CD8-positive, alpha-beta memory T cell (primary cell): ENCODE measurements at places on chromosomes 11 and 22.

DNA sequence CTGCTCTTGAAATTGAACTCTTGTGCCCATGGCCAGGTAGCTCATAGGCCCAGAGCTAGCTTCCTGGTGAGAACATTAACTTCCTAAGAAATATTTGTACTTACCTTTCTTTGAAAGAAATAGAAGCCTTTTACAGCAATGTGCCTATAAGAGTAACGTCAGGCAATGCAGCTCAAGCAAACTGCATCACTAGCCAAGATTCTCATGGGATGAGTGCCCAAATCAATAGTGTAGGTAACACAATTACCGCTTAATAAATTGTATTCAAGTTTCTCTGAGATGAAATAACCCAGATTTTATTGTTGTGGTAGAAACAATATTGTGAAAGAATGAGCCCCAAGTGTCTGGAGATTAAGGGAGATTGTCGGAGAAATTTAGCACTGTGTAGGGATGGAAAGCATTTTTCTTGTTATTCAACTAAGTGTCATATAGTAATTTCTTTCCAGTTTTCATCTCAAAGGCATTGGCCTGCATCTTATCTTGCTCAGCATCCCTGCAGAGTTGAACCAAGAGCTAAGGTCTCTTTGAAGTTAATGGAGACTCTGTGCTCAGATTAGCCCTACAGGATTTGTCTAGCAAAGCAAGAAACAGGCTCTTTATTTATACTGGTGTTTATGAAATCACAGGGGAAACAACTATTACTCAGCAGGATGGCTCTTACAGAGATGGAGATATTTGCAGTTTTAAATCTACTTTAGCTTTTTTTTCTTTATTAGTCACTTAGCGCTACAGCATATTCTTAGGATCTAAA is 321.0 kb upstream of the PDGFD start:
- no peak for DNase-seq

- DNase-seq = no peak
These were observed 144.1 kb upstream of the ARHGAP20 start for GRCh38 chr11:110856340-110856739.

DNA sequence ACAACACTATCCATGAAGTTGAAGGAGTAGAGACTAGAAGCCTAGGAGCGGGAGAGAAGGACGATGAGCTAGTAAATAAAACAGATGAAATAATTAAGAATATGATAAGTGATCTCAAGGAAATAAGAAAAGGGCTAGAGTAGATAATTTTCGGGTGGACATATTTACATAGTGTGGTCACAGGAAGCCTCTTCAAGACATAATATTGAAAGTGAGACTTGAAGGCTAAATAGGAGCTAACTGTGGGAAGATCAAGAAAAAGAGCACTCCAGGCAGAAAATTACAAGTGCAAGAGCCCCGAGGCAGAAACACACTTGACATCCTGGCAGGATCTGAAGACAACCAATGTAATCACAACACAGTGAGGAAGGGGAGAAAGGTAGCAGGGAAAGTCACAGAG is 11.9 kb upstream of the PPFIBP2 start:
- no peak for DNase-seq

- no peak for DNase-seq
These were observed 18.7 kb upstream of the BDNF start for GRCh38 chr11:27718863-27719545.

DNA sequence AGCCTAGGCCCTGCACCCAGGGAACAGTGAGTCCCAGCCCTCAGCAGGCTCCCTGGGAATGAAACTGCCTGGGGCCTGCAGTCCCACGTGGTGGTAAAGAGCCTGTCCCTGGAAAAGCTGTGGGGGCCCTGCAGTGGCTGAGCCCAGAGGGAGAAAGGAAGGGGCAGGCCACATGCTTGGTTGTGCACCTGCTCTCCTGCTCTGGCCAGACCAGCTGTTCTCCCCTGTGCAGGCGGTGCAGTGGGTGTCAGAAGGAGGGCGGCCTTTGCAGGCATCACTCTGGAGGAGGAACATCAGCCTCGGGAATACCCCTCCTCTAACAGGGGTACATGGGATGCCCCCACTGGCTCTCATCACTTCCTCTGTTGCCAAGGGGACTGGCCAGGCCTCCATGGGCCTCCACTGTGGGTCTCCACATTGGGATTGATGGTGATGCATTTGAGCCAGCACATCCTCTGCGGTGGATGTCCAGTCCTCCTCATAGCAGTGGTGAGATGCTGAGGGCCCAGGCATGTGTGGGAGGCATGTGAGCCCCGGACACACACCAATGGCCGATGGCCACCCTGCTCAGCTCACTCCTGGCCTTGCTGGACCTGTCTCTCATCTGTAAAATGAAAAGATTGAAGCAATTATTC is 690.4 kb downstream of the BRD1 start:
- no peak for DNase-seq

- DNase-seq = no peak
These were observed 6.7 kb downstream of the ASCC2 start for GRCh38 chr22:29831186-29831921.

GRCh38 chr11:82776377-82776776 is 42.7 kb upstream of the FAM181B start:
- no peak for DNase-seq

GRCh38 chr11:80388130-80388529 is 947.3 kb upstream of the TENM4 start:
- DNase-seq = no peak

DNA sequence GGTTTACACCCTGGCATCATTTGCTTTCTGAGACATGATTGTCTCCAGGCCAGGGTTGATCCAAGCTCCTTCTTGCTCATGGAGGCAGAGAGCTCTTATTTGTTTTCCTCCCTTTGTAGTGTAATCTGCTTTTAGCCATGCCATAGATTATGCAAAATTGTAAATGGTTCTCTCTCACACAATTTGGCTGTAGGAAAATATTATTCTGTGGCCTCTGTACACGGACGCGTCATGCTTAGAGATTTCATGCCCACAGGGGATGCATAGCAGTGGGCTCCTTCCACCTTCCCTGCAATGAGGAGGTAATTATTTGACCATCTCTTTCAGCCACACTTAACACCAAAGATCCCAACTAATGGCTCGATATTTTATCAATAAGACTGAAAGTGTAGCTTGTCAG is 37.7 kb upstream of the GNAZ start:
- DNase-seq = no peak

- DNase-seq = no peak
These were observed 17.8 kb upstream of the PEX26 start for GRCh38 chr22:18059991-18060390.

DNA sequence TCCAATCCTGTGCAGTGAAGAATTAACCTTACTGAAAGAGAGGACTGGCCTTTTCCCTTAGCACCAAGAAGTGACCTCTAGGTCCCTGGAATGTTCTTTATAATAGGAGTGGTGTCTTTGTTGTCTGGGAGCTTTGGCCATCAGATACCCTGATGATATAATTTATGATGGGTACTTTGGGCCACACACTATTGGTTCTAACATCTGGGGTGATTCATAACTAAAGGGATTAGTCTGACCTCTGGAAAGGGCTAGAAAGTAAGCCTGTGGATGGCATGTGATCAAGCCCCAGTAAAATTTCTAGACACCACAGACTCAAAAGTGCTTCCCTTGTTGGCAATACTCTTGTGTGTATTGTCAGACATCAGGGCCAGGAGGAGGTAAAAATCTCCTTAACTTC is 891.2 kb downstream of the KCNA4 start:
- DNase-seq = no peak

DNA sequence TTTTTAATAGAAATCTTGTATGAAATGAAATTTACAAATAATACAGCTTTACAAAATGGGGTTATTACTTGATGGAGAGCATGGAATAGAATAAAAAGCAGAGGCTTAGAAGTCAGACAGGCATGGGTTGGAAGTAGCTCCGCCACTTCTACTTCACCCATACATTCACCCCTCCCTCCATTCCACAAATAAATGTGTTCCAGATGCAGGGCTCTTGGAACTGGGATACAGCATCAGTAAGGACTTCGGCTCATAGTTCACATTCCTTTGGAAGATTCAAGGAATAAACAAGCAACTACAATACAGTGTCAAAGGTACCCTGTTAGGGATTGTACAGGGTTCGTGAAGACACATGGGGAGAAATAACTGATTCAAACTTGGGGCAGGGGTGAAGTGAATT is 156.8 kb downstream of the WNT11 start:
- no peak for DNase-seq

- no peak for DNase-seq
These were observed 475.4 kb upstream of the FAT3 start for GRCh38 chr11:91749251-91749650.

GRCh38 chr22:42699281-42699975 is 21.2 kb downstream of the A4GALT start:
- no peak for DNase-seq

DNA sequence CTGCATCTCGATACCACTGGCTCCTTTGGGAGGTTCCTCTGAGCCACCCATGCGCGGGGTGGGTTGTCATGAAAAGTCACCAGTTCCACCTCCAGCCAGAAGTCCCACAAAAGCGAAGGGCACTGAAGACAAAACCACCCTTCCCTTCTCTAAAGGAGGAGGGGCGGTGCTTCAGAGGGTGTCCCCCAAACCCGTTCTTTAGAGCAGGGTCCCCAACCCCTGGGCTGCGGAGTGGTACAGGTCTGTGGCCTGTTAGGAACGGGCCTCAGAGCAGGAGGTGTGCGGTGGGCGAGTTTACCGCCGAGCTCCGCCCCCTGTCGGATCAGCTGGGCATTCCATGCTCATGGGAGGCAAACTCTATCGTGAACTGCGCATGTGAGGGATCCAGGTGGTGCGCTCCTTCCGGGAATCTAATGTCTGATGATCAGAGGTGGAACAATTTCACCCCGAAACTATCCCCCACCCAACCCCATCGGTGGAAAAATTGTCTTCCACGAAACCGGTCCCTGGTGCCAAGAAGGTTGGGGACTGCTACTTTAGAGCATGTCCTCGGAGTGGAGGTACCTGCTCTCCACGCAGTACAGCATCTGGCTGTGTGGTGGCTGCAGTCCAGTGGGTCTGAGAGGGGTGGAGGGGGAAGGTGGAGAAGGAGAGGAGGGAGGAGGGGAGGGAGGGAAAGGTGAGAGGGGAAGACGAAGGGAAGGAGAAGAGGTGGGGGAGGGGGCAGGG is 72.9 kb upstream of the SEPTIN5 start:
- no peak for DNase-seq

DNA sequence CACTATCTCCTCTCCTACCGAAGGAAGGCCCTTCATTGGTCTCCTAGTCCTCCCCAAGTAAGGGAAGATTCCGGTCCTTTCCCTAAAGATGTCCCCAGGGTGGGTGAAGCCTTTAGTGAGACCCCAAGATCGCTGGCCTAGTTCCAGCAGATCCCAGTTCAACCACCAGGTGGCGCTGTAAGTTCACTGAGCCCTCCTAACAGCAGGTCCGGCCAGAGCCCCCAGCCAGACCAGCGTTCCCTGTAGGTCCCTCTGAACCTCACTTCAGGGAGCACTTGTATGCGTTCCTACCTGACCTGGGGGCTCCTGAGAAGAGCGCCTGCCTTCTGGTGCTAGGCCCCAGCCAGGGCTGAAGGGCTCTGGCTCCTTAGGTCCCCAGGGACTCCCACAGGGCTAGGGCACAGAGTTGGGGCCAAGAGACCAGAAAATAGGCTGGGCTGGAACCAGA is 38.1 kb downstream of the LMO1 start:
- peak; percentile 68 for DNase-seq

DNA sequence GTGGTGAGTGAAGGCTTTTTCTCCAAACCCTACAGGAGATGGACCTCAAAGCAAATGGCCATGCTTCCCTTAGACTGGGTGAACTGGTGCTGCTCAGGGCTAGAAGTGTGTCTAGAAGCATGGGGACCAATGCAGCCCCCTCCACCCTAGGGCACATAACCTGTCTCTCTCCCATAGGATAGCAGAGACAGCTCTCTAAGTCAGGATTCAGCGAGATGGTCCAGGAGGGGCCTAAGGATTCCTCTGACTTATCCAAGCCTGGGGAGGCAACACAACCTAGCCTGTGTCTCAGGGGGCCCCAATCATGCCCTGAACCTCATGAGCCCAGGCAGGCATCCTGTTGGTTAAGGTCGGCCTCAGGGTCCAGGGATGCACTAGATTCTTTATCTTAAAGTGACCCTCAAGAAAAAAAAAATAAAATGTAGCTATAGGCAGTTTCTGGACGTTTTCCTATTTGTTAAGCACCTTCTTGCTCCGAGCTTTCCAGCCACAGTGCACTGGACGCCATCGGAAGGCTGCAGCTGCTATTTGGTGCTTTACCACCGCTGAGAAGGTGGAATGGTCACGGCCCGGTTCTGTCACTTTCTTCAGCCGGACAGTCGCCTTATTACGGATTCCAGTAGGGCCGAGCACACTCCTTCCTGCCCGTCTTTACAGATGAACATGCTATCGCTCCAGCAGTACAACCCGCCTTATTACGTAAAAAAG is 5.0 kb upstream of the CCND1 start:
- DNase-seq = no peak

DNA sequence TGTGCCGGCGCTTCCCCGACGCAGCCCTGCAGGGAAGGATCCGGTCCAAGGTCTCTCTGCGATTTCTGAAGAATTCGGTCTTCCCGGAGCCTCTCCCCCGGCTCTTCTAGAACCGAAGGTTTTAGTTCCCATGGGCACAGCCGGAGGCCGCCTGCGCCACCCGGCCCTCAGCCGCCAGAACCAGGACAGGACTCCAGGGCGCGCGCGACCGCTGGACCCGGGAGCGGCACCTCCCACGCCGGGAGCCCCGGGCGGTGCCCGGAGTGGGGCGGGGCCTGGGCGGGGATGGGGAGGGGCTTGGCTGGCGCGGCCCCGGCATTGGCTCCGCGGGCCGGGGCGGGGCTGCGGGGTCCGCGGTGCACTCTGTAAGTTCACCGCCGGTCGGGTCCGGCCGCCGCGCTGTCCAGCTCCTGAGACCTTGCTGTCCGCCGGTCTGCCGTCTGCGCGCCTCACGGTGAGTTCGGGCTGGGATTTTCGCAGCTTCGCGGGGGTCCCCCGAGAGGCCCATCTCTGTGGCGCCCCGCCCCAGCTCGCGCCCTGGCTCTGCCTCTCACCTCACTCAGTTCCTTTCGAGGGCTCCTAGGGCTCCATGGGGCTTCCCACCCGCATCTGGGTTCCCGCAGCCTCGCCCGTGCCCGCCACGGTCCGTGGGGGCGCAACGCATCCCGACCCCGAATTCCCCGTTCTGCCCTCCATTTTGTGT is at the start of gene CDC42EP2:
CDC42EP2 (plus strand) TSS at position 366 of the 703 bp plus-strand sequence. CDS start 6,033 bp downstream, outside the sequence.
- DNase-seq = peak; percentile 77

DNA sequence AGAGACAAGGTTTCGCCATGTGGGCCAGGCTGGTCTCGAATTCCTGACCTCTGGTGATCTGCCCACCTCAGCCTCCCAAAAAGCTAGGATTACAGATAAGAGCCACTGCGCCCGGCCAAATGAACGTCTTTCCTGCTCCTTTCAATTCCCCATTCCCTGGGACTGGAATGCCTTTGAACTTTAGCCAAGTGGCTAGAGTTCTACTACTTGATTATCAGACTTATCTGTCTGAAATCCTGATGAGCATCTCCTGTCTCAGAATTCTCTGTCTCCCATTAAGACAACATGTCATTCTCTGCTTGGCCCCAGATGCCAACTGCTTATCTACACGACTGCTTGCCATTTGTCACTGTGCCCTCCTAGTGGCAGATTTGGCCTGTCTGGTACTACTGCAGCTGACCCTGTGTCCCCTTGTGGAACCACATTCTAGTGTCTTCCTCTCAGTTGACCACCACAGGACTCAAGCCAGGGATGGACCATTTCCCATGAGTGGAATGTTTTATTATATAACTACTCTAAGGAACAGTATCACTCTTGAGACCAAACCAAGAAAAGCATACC is 33.1 kb upstream of the IPO7 start:
- no peak for DNase-seq

- no peak for DNase-seq
These were observed 1247.9 kb downstream of the JRKL start for GRCh38 chr11:97637701-97638100.

- no peak for DNase-seq
These were observed 831.2 kb downstream of the METTL15 start for GRCh38 chr11:28939381-28939780.

- no peak for DNase-seq
These were observed 52.2 kb downstream of the ANO5 start for GRCh38 chr11:22244986-22245592.
